Mesenteric fat pad (tissue), 1 donor: ENCODE measurements at places on chromosomes 13 and 19. TPM values are rescaled to one million over a fixed set of nuclear protein-coding genes. Genes with fewer than 3 reads are reported as not detected.

- no peak for DNase-seq
These were observed 1228.3 kb upstream of the PCDH20 start for GRCh38 chr13:62643799-62644524.

DNA sequence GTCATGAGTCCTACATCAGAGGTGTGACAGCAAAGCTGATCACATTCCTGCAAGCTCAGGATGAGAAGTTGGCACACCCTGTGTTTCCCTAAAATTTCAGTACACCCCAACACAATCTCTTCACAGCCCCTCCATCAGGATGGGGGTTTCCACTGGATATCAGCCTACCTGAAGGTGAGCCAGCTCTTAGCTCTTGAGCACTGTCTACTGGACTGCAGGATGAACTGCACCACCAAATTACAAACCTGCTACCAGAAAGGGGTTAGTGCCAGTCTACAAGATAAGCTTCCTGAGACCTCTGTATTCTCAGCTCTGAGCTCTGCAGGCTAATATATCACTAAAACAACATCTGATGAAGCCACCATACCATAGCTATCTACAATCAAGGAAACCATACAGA is 1616.2 kb upstream of the SPRY2 start:
- DNase-seq = no peak

DNA sequence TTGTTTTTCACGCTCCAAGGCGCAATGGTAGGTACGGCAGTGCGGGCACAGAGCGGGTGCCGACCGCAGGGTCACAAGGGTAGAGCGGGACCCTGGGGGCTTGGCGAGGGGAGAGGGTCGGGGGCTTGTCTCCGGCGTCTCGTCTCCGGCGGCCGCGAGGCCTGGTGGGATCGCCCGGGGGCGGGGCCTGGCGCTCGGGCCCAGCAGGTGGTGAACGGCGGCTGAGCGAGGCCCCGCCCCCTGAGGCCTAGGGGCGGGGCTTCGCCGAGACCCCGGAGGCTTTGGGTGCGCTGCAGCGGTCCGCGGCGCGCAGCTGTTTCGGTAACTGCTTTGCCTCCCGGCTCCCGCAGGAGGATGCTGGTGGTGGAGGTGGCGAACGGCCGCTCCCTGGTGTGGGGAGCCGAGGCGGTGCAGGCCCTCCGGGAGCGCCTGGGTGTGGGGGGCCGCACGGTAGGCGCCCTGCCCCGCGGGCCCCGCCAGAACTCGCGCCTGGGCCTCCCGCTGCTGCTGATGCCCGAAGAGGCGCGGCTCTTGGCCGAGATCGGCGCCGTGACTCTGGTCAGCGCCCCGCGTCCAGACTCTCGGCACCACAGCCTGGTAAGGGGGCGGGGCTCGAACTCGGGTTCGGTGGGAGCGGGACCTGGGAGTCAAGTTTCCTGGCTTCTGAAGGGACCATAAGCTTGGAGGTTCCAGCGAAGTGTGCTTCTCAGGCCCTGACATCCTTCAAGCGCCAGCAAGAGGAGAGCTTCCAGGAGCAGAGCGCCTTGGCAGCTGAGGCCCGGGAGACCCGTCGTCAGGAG is at the start of gene TSEN34:
TSEN34 (plus strand) TSS at position 298 of the 800 bp plus-strand sequence; CDS start at position 355, 57 bp downstream.
- peak; percentile 95 for DNase-seq

ZNF682 gene
- total RNA-seq = 4.3 TPM

GNG7 gene
- 1.7 TPM for total RNA-seq

ERVV-1 gene
- not detected for total RNA-seq

HNRNPL gene
- 231 TPM for total RNA-seq
